ENCODE measurements at places on chromosomes 16 and 17. TPM values are rescaled to one million over a fixed set of nuclear protein-coding genes. Genes with fewer than 3 reads are reported as not detected.
A peak's percentile ranks its signal among the peaks of the same experiment; 100 is the strongest.

- H3K4me1 ChIP-seq: no peaks in the 10 kb centered on the region
- no peaks in the 10 kb centered on the region for H3K36me3 ChIP-seq
- no peak overlapping the region for H3K27ac ChIP-seq
Measured at GRCh38 chr17:66227212-66228045, 1.8 kb downstream of the APOH start.

- peaks cover 69% of the 10 kb centered on the region for H3K4me1 ChIP-seq
- H3K27ac ChIP-seq: peak overlapping the region; percentile 76
- peak; percentile 51 for DNase-seq
- H3K4me3 ChIP-seq: no peak overlapping the region
- peaks cover 6% of the 10 kb centered on the region for H3K36me3 ChIP-seq
- no peaks in the 10 kb centered on the region for H3K27me3 ChIP-seq
Measured at GRCh38 chr17:30376621-30377452, 1.9 kb upstream of the CPD start.

- no peak overlapping the region for H3K27ac ChIP-seq
- H3K27me3 ChIP-seq: no peaks in the 10 kb centered on the region
- no peaks in the 10 kb centered on the region for H3K36me3 ChIP-seq
- no peak overlapping the region for H3K4me3 ChIP-seq
- DNase-seq: no peak
Measured at GRCh38 chr16:69928856-69929400, 22.2 kb upstream of the CLEC18A start.

GRCh38 chr17:22463110-22463850 lies 771.0 kb downstream of the KCNJ18 start:
- no peak overlapping the region for H3K4me3 ChIP-seq
- H3K27me3 ChIP-seq: peaks cover 44% of the 10 kb centered on the region
- no peaks in the 10 kb centered on the region for H3K36me3 ChIP-seq
- H3K27ac ChIP-seq: no peak overlapping the region
- no peak for DNase-seq

The UBN1 gene
- 42.7 TPM for total RNA-seq

The KAT8 gene
- 84.3 TPM for total RNA-seq

- DNase-seq: no peak
- H3K36me3 ChIP-seq: no peaks in the 10 kb centered on the region
Measured at GRCh38 chr17:34113089-34113488, 142.0 kb upstream of the CCL2 start.

The CA4 gene
- total RNA-seq: not detected

DNA sequence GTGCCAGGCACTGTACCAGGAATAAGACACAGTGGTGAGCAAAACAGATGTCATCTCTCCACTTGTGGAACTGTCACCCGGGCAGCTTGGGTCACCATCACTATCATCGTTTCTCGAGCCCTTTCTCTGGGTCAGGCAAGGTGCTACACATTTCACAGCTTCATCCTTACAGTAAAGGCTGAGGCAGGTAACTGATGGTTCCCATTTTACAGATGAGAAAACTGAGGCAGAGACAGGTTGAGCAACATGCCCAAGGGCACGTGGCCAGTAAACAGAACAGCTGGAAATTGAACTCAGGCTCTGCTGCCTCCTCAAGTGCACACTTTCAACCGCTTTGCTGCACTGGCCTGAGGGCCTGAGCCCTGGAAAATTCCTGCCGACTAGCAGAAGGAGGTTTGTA lies 294.6 kb downstream of the XYLT1 start:
- no peaks in the 10 kb centered on the region for H3K4me1 ChIP-seq
- no peaks in the 10 kb centered on the region for H3K27me3 ChIP-seq
- no peak overlapping the region for H3K4me3 ChIP-seq
- no peak overlapping the region for H3K27ac ChIP-seq
- H3K36me3 ChIP-seq: no peaks in the 10 kb centered on the region

- H3K4me1 ChIP-seq: peaks cover 78% of the 10 kb centered on the region
- H3K27me3 ChIP-seq: no peaks in the 10 kb centered on the region
- no peaks in the 10 kb centered on the region for H3K36me3 ChIP-seq
Measured at GRCh38 chr17:50946891-50947781, 81.0 kb upstream of the TOB1 start.

The TEKT5 gene
- 1.5 TPM for total RNA-seq

The TEX19 gene
- 0.24 TPM for total RNA-seq

DNA sequence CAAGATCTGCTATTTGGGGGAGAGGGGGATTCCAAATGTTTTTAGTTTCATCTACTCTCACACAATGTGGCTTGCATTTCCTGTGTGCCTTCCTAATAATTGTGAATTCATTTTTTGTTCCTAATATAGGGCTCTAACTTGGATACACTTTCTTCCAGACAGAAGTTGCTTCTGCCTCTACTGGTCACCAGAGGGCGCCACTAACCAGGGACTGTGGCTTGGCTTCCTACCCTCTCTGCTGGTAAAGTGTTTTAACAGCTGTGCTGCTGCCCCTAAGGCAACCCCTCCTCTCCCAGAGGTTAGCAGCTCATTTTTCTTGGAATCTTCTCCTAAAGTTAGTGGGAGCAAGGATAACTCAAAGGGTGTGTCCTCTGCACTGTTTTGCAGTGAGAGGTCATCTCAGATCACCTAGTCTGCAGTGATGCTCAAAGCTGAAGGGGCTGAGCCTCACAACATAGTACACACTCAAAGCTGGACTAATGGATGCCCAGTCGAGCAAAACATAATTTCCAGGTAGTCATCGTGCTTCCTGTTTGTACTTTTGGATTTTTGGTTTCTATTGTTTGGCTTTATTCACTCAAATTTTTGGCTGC lies 5.0 kb upstream of the PRSS54 start:
- DNase-seq: peak; percentile 41
- H3K4me3 ChIP-seq: no peak overlapping the region
- no peak overlapping the region for H3K27ac ChIP-seq
- no peaks in the 10 kb centered on the region for H3K36me3 ChIP-seq
- no peaks in the 10 kb centered on the region for H3K27me3 ChIP-seq

The MYH2 gene
- total RNA-seq: not detected

The HAS3 gene
- 2.5 TPM for total RNA-seq

The NHLRC4 gene
- not detected for total RNA-seq

GRCh38 chr17:63675607-63676546 lies 24.0 kb downstream of the LIMD2 start:
- no peaks in the 10 kb centered on the region for H3K27me3 ChIP-seq
- peaks cover 19% of the 10 kb centered on the region for H3K4me1 ChIP-seq
- H3K27ac ChIP-seq: no peak overlapping the region
- peak overlapping the region; percentile 10 for H3K4me3 ChIP-seq
- no peaks in the 10 kb centered on the region for H3K36me3 ChIP-seq

DNA sequence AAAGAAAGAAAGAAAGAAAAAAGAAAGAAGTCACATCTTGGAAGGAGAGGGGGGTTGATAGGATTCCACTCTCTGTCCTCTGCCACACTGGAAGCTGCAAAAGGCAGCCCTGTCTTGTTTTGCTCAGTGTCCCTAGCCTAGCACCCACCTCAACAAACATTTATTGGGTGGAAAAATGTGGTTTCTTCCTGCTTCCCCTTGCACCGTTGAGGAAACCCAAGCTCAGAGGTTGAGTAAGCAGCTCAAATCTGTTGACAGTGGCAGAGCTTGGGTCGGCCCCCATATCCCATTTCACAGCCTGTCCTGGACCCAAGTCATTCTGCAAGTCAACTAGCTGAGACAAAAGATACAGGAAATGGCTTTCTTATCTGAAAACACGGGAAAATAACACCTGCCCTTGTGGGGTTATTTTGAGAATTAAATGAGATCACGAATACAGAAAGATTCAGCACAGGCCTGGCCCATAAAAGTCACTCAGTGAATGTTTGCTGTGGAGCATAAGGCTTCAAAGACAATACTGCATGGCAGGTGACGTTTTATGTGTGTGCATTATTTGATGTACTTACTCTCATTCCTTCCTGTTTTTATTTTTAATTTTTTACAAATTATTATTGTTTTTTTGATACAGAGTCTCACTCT lies 63.6 kb downstream of the SCNN1B start:
- peak; percentile 84 for DNase-seq
- H3K27ac ChIP-seq: peak overlapping the region; percentile 66
- no peaks in the 10 kb centered on the region for H3K27me3 ChIP-seq
- H3K4me1 ChIP-seq: peaks cover 81% of the 10 kb centered on the region
- H3K4me3 ChIP-seq: no peak overlapping the region

DNA sequence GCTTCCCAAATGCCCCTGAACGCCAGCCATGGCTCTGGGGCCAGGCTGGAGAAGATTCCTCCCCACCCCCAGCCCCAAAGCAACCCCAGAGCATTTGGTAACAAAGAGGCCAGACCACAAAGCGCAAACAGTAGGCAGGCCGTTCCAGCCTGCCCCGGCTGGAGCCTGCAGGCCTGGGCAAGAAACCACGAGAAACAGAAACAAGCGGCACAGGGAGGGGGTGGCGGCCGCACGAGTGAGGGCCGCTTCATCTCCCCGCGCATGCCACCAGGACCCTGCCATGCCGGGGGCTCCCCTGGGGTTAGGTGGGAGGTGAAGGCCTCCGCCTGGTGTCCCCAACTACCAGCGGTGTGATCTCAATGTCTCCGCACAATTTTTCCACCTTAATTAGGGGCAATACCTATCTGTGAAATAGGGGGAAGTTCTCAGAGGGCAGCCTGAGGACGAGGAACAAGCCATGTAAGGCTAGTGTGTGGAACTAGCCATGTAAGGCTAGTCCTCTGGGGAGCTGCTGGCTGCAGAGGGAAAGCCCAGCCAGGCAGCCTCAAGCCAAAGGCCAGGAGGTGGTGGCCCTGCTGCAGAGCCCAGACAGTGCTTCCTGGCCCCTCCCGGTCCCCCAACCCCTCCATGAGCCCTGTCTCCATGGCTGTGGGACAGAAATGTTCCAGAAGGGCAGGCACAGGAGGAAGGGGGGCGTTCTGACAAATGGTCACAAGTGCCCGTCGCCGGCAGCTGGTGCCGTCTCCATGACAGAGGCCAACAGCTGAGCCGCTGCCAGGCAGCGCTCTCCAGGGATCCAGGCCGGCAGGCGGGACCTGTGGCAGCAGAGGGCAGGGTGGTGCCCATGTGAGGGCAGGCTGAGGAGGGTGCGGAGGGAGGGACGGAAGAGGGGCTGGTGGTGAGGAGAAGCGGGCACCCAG lies 14.5 kb upstream of the MTSS2 start:
- no peaks in the 10 kb centered on the region for H3K27me3 ChIP-seq
- H3K4me1 ChIP-seq: peaks cover 34% of the 10 kb centered on the region
- H3K27ac ChIP-seq: no peak overlapping the region
- no peak for DNase-seq
- H3K36me3 ChIP-seq: no peaks in the 10 kb centered on the region

DNA sequence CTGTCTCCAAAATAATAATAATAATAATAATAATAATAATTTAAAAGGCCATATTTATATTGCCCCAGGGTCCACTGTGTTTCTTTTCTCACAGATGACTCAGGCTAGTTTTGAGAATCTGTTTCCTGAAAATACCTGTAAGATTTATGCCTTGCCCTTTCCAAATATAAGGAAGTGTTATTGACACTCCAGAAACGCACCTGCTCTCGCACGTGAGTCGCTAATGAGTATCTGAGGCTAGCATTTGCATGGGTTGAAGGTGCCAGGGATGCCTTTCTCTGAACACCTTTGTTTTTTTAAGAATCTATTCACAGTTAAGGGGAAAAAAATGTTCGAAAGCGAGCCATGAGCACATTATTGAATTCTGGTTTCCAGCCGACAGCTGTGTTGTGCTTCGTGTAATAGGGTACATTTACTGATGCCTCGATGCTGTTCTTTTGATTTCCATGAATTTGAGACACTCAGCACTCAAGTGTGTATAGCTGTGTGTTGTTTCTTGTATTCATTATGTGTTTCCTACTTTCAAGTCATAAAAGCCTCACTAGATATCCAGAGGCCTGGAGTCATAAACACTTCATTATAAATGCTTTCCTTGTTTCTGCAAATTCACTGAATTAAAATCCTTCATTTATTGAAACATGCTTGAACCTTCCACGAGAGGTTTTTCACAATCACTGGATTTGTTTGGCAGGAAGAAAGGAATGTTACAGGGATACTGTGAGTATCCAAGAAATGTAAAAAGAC lies 45.0 kb upstream of the NOL11 start:
- no peak overlapping the region for H3K4me3 ChIP-seq
- no peaks in the 10 kb centered on the region for H3K36me3 ChIP-seq
- DNase-seq: peak; percentile 85

The NT5C gene
- 38.6 TPM for total RNA-seq

The PNMT gene
- 0.75 TPM for total RNA-seq

DNA sequence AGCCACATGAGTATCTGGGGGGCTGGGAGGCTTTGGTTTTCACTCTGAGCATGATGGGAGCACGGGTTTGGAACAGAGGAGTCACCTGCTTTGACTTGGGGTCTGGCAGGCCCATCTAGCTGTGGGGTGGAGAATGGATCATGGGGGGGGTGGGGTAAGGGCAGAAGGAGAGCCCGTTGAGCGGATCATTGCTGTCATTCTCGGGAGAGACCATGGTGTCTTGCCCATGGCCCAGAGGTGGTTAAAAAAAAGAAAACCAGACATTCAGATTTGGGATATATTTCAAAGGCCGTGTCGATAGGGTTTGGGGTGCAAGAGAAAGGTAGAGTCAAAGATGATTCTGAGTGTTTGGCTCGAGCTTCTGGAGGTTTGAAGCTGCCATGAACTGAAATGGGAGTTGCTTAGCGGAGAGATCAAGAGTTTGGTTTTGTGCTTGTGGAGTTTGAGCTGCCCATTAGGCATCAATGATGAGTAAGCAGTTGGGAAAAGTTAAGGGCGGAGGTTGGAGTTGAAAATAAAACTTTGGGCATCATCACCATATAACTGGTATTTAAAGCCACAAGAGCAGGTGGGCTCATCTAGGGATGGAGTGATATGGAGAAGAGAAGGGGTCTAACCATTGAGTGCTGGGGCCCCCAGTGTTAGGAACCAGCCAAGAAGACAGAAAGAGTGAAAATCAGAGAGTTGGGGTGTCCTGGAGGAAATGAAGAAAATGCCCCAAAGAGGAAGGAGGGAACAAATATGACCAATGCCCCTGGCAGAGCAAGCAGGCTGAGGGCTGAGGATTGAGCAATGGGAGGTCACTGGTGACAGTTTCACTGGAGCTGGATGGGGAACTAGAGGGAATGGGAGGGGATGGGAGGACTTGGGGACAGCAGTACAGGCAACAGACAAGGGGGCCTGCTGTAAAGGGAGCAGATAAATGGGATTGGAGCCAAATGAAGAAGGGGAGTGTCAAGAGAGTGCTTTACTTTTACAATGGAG lies 1.9 kb downstream of the NOD2 start:
- no peak for DNase-seq
- peaks cover 19% of the 10 kb centered on the region for H3K4me1 ChIP-seq
- no peak overlapping the region for H3K4me3 ChIP-seq
- no peaks in the 10 kb centered on the region for H3K36me3 ChIP-seq
- no peaks in the 10 kb centered on the region for H3K27me3 ChIP-seq

The PABPN1L gene
- not detected for total RNA-seq

GRCh38 chr17:55607731-55608341 lies 96.6 kb upstream of the SMIM36 start:
- H3K27me3 ChIP-seq: peaks cover 25% of the 10 kb centered on the region
- H3K36me3 ChIP-seq: no peaks in the 10 kb centered on the region
- DNase-seq: peak; percentile 77
- no peaks in the 10 kb centered on the region for H3K4me1 ChIP-seq
- H3K27ac ChIP-seq: no peak overlapping the region

DNA sequence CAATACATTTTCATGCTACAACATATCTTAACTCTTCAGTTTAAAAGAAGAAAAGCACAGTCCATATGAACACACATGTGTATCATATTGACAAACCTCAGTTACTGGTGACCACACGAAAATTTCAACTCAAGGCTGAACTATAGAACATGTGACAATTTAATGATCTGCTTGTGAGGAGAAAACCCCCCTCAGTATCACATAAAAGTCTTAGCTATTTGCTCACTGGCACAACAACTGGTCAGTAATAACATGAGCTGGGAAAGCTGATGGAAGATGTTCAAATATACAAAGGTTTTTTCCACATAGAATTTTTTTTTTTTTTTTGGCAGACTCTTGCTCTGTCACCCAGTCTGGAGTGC lies 19.5 kb downstream of the ZNF652 start:
- H3K4me3 ChIP-seq: no peak overlapping the region
- H3K4me1 ChIP-seq: no peaks in the 10 kb centered on the region
- H3K27ac ChIP-seq: no peak overlapping the region
- peaks cover 3% of the 10 kb centered on the region for H3K36me3 ChIP-seq
- H3K27me3 ChIP-seq: no peaks in the 10 kb centered on the region
- no peak for DNase-seq

The LGALS9B gene
- 9.8 TPM for total RNA-seq

The SCARF1 gene
- 2.7 TPM for total RNA-seq
